Transverse colon (tissue), 4 donors: ENCODE measurements at places on chromosomes 4 and X. TPM values are rescaled to one million over a fixed set of nuclear protein-coding genes. Genes with fewer than 3 reads are reported as not detected.

The HSFX4 gene
- total RNA-seq: not detected

The OFD1 gene
- 61.9 TPM for total RNA-seq

DNA sequence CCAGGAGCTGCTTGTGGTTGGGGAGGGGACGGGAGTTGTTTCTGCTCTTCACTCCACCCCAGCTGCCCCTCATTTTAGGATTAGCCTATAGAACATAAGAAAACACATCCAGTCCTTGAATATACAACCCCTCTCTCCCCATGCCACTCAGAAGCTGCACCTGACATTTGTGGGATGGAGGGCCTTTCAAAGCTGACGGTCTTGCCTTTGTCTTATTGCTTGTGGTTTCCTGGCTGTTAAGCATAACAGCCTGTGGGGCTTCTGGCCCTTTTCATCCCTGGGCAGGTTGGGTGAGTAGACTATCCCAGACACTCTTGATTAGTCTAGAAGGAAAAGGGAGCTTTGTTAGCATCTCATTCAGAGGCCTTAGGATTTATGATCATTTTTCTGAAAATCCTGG lies 407.6 kb upstream of the BOD1L1 start:
- DNase-seq: no peak

DNA sequence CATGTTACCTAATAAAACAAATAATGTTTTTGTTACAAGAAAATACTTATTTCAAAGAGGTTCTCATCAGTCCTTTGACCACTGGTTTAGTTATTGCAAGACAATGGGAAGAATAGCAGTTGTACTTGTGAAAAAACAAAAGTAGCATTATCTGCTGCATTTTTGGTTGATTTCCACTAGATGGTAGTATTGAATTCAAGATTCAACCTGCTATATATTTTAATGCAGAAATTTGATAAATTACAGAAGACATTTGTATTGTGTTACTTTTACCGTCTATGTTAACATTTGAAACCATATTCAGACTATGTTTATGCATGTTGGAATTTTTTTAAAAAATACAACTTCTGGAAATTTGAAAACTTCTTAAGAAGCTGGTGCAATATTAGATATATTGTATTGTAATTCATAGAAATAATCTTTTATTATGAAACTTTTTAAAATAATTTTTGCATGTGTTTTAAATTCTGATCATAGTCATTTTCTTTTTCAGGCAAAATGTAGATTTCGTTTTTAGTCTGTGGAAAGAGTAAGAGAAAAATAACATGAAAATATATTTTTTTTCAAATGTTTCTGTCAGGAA lies 56.4 kb downstream of the SPCS3 start:
- DNase-seq: no peak

DNA sequence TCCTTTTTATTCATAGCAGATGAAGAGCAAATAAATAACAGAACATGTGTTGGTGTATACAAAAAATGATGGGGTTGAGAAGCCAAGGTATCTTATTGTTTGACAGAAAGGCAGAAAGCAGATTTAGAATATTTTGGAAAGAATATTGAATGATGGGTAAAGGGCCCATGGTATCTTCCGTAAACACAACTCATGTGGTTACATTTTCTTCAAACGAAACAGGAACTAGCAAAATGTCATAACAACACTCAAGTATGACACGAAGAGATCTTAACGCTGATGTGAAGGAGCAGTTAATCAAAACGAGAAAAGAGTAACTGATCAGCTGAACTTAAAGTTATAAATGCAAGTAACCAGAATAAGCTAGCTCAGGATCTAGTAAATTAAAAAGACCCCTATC lies 195.7 kb upstream of the GK2 start:
- DNase-seq: no peak

DNA sequence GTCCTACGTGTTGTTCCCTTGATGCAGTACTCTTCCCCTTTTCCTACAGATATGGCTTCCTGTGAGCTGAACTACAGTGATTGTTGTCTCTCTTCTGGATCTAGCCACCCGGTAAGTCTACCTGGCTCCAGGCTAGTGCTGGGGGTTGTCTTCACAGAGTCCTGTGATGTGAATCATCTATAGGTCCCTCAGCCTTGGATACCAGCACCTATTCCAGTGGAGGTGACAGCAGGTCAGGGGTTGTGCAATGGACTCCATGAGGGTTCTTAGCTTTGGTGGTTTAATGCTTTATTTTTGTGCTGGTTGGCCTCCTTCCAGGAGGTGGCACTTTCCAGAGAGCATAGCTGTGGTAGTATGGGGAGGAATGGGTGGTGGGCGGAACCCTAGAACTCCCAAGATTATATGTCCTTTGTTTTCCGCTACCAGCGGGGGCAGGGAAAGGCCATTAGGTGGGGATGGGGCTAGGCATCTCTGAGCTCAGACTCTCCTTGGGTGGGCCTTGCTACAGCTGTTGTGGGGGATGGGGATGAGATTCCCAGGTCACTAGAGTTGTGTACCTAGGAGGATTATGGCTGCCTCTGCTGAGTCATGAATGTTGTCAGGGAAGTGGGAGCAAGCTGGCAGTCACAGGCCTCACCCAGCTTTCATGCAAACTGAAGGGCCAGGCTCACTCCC lies 121.4 kb upstream of the ANKRD50 start:
- no peak for DNase-seq

GRCh38 chr4:184417802-184418511 lies 56.4 kb downstream of the IRF2 start:
- DNase-seq: no peak

- DNase-seq: no peak
Observed at GRCh38 chrX:123481913-123482851, 250.7 kb downstream of the THOC2 start.

GRCh38 chr4:47562297-47562696 lies 77.2 kb downstream of the ATP10D start:
- DNase-seq: no peak

- no peak for DNase-seq
Observed at GRCh38 chr4:53545942-53546581, 45.2 kb downstream of the LNX1 start.
